ENCODE measurements at places on chromosomes 2 and 18.

GRCh38 chr2:204177977-204178522 is 241.5 kb downstream of the ICOS start:
- DNase-seq, result peak; percentile 53

DNA sequence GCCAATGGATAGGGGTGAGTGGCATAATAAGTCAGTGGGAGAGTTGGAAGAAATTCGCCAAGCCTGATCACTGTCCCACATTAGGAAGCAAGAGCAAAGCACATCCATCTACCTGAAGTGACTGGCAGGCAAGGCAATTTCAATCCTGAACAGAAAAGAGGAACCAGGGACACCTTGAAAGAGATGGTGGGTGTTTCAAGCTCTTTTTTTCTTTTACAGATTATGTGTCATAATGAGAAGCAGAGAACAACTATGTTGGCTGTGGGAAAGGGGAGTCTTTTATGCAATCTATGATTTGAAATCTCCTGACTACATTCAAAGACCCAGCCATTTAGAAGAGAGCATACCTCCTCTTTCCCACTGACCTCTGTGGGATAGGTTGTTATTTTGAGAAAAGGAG is 63.5 kb downstream of the TGIF1 start:
- no peak for DNase-seq

DNA sequence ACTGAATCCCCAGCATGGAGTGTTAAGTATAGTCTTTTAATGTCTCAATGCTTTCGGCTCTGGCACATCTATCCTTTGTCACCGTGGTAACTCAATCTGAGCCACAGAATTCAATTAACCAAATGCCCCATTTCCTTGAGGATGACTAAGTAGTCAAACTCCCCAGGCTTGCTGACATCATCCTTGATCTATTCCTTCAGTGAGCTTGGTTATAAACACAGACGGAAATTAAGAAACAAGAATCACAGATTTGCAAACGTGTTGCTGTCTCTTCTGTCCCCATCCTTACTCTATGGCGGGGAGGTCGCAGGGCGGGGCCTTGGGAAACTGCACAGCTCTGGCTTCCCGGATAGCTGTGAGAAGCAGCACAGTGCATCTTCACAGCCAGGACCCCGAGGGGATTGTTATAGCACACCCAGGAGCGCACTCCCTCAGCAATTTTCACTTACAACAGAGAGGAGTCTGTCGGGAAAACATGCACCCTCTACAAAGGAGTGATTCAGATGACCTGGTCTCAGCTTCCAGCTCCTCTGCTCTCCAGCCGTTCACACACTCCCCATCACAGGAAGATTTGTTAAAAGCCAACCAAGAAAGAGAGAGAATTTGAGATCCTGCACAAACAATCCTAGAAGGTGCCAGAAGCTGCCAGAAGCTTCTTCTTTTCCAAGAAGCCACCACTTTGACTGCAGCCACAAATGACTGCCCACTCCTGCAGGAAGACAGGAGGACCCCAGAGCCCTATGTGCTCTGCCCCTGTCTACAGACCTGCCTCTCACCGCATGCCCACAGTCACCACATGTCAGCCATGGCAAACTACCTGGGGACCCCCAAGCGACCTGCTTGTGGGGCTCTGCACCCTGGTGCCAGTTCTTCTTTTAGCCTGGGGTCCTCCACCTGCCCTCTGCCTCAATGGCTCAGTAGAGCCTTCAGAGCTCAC is 44.9 kb upstream of the YWHAQ start:
- DNase-seq, result no peak

- no peak for DNase-seq
Measured at GRCh38 chr2:181674461-181674860, 5.9 kb downstream of the NEUROD1 start.

DNA sequence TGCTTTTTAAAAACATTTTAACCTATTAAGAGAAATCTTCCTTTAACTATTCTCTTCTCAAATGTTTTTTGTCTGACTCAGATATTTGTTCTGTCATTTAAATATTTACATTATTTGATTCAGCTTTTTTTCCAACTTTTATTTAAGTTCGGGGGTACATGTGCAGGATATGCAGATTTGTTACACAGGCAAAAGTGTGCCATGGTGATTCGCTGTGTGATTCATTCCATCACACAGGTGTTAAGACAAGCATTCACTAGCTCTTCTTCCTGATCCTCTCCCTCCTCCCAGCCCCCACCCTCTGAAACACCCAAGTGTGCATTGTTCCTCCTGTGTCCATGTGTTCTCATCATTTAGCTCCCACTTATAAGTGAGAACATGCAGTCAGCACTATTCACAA is 19.4 kb downstream of the SP100 start:
- DNase-seq, result no peak

DNA sequence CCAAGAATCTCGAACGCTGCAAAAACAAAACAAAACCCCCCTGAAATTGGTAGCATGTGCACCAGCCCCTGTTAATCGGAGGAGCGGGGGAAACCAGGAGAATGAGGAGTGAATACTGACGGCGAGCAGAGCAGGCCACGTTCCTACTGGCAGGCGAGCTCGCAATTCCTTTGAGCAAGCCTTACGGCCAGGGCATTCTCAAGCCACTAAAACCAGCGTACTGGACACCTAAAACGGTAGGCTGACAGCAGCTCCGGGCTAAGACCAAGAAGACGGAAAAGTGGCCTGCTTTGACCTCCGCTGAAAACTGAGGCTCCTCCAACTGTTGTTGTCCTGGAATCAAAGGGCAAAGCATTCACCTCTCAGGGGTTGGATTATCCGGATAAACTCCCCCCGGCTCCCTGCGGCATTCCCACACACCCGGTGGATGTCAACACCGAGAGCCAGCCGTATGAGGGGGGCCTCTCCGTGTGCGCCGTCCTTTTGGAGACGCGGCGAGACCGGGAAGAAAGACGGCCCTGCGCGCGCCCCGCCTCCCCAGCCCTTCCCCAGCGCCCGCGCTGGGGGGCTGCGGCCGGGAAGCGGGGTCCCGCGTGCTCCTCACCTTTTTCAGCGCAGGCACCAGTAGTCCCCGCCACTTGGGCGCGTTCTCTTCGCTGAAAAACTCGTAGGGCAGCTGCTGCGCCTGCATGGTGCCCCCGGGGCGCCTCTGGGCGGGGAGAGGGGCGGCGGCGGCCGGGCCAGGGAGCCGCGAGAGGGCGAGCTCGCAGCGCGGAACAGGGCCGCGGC is 925 bp downstream of the SOS1 start:
- no peak for DNase-seq

DNA sequence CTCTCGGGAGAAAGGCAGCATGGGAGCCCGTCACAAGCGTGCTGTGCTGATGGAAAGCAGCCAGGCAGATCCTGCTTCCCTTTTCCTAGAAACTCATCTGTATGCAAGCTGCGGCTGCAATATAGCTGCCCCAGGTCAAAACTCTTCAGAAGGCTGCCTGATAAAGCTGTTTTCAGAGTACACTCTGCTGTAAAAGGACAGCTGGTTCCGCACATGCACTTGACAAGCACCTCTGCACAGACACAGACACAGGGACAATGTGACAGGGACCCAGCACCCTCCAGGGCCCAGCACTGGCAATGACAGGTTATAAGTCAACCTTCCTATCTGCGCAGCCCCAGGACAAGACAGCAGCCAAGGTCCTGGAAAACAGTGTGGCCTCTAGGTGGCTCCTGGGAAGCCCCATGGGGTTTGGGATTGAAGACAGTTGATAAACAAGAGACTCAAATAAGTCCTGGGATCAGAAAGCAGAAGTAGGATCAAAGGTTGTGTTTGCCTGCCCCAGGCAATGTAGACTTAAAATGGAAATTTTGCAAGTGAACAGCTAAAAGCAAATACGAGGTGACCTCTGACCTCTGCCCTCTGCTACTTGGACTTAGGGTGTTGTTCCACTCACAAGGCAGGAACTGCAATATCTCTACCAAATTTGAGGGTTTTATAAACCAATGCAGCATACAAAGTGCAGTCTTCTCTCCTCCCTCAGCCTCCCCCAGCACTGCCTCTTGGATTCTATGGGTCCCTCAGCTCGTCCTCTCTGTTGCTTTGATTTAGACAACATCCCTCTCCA is 16.9 kb downstream of the SLC66A2 start:
- no peak for DNase-seq

- DNase-seq, result no peak
Measured at GRCh38 chr2:231519975-231520555, 10.2 kb downstream of the NMUR1 start.

DNA sequence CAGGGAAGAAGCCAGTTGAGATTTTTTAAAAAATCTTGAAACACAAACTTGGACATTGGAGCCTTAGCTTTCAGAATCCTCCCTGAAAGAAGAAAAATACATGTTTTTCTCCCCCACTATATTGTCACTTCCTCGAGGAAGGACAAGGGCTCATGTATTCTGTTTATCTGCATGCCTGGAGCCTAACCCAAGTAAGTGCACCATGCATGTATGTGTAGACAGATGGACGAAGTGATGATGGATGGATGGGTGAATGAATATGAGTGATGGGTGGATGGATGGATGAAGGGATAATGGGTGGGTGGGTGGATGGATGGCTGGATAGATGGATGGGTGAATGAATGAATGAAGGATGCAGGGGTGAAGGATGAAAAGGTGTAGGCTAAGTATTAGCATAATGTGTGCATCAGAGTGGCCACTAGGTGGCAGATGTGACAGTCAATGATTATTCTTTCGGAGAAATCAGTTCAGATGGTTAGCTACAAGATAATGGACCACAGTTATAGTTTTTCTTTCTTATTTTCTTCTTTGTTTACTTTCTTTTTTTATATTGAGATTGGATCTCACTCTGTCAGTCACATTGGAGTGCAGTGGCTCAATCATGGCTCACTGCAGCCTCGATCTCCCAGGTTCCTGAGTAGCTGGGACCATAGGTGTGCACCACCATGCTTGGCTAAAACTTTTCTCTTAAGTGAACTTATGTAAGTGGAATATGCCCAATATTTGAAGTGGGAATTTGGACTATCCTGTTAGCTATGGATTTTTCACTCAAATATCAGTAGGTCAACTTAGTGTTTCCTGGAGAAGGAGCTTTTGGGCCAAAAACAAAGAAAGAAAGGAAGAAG is 18.5 kb upstream of the CCDC93 start:
- DNase-seq, result no peak

DNA sequence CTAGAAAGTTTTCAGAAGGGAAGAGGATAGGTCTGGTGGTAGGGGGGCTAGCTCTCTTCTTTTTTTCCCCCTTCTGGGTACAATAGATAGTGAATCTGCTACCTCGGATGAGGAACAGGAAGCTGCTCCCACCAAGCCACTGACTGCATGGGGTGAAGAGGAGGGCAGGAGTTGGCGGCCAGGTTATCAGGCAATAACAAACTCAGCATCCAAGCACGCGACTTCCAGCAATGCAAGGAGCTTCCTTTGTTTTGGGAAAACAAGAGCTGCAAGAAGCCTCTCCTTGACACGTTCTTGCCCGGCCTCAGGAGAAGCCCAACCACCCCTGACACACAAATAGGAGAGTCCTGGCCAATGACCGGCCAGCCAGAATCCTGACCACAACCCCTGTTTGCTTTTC is 32.2 kb downstream of the NHEJ1 start:
- DNase-seq, result no peak

DNA sequence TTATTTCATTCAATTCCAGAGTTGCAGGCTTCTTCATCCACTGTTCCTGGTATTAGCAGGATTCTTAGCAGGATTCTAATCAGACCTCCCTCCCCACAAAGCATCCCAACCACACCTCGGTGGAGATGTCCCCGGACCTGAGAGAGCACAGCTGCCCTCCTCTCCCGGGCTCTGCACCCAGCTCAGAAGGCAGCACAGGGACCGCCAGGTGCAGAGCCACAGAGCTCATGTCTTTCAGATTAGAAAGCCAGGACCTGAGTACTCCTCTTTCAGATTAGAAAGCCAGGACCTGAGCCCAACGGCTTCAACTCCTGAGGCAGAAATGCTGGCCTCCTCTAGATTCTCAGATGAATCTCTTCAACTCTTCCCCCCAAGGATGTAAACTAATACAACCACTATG is 152.3 kb downstream of the MYO5B start:
- no peak for DNase-seq

- DNase-seq, result no peak
Measured at GRCh38 chr18:75276818-75277609, 66.4 kb downstream of the TSHZ1 start.

GRCh38 chr18:22267697-22268096 is 98.3 kb downstream of the GATA6 start:
- DNase-seq, result no peak

DNA sequence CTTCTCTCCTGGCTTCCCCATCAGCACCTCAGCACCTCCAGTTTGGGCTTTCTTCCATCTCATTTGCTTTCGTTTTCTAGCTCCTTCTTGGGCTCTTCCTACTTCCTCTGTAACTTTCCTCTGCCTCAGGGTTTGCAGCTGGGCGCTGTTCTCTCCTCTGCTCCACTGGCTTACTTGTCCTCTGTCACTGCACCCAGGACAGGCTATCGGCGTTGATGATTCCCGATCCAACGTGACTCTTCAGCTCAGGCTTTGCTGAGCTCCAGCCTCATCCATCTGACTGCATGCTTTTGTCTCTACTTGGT is 362.4 kb downstream of the CYRIA start:
- no peak for DNase-seq

GRCh38 chr2:220696280-220696669 is 875.8 kb downstream of the EPHA4 start:
- DNase-seq, result no peak

GRCh38 chr2:172208791-172209325 is 106.2 kb upstream of the DLX2 start:
- no peak for DNase-seq

GRCh38 chr2:28193630-28194403 is 198.8 kb upstream of the FOSL2 start:
- no peak for DNase-seq

- no peak for DNase-seq
Measured at GRCh38 chr2:20832606-20833005, 9.7 kb upstream of the LDAH start.

DNA sequence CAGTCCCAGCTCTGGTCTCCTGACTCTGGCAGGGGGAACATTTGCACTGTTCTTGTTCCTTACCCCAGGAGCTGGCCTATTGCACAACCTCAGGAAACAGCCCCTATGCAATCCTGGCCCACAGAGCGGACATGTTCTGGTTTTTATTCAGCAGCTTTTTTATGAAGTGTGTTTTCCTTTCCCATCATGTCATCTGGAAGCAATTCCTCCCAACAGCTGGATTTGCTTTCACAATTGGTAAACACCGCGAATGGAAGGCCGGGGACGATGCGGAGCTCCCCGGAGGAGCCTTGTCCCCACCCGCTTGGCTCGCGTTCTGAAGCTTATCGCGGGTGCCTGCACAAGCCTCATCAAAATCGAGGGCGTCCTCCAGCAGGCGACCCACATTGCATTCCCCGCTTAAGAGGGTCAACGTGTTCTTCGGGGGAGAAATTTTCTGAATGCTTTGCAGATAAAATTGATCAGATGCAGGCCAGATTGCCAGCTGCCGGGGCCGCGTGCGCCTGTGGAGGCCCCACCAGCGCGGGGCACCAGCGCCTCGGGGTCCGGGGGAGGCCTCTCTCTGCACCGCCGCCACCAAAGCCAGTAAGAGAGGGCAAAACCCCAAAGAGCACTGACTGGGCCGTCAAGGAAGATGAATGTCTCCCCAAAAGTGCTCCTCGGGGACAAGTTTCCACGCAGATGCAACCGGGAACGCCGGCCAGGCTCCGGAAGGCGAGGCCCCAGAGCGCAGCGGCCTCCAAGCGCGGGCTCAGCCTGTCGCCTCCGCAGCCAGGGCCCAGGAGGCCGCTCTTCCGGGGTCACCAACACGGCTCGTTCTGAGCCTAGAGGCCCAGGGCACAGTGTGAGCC is 60.3 kb upstream of the SP3 start:
- DNase-seq, result no peak

GRCh38 chr2:231549446-231550239 is 19.4 kb upstream of the NMUR1 start:
- DNase-seq, result no peak

- peak; percentile 71 for DNase-seq
Measured at GRCh38 chr2:231601356-231602229, 8.9 kb downstream of the TEX44 start.

GRCh38 chr18:77223653-77224052 is 26.0 kb upstream of the GALR1 start:
- DNase-seq, result no peak

All from stimulated activated CD8-positive, alpha-beta memory T cell treated with anti-CD3 and anti-CD28 coated beads, Interleukin-2, amount 100 ng/mL, for 48 hours (primary cell).